GM13977 (cell line): ENCODE measurements at places on chromosomes 5 and 9.
A peak's percentile ranks its signal among the peaks of the same experiment; 100 is the strongest.

DNA sequence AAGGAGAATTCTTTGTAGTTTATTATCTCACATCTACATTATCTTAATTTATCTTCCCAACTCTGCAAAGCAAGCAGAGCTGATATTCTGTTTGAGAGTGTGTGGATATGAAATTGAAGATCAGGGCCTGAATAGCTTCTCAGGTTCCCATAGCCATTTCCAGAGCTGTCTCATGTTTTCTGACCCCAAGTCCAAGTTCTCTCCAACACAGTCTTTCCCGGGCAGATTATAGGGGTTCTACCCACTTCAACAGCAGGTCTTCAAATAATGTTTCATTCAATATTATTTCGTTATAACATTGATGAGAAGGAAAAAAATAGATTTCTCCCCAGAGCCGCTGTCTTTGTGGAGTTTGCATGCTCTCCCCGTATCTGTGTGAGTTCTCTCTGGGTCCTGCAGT lies 234.9 kb downstream of the ENC1 start:
- DNase-seq: no peak

- DNase-seq: no peak
These were observed 116.0 kb downstream of the SLC12A2 start for GRCh38 chr5:128199611-128200010.

DNA sequence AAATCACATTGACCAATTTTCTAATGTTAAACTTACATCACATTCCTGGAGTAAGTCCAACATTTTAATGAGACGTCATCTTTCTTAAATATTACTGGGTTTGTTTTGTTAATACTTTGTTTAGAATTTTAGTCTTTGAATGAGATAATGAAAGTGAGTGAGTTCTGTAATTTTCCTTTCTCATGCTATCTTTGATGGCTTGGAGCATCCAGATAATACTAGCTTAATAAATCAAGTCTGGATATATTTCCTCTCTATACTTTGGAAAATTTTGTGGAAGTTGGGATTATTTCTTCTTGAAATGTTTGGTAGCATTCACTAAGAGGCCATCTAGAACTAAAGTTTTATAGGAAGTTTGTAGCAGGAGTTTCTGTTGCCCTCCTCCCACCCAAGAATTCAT lies 90.8 kb upstream of the IL7R start:
- DNase-seq: no peak

DNA sequence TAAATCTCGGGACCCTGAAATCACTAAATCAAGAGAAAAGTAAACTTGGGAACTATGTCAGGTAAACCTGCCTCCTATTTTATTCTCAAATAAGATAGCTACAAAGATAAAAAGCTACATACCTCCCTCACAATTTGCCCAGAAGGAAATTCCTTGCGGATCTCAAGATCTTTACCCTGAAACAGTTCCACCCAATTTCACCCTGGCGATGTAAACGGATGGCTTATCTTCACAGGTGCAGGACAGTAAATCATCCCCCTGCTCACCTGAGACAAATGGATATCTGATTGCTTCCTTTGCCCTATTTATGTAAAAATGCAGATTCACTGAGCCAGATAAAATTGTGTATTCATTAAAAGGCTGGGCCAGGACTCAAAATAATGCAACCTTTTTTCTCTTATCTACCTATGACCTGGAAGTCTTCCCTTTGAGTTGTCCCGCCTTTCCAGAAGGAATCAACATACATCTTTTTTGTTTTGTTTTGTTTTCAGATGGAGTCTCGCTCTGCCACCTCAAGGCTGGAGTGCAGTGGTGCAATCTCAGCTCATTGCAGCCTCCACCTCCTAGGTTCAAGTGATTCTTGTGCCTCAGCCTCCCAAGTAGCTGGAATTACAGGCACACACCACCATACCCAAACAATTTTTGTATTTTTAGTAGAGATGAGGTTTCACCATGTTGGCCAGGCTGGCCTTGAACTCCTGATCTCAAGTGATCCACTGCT lies 13.8 kb downstream of the TMEM267 start:
- no peak for DNase-seq

DNA sequence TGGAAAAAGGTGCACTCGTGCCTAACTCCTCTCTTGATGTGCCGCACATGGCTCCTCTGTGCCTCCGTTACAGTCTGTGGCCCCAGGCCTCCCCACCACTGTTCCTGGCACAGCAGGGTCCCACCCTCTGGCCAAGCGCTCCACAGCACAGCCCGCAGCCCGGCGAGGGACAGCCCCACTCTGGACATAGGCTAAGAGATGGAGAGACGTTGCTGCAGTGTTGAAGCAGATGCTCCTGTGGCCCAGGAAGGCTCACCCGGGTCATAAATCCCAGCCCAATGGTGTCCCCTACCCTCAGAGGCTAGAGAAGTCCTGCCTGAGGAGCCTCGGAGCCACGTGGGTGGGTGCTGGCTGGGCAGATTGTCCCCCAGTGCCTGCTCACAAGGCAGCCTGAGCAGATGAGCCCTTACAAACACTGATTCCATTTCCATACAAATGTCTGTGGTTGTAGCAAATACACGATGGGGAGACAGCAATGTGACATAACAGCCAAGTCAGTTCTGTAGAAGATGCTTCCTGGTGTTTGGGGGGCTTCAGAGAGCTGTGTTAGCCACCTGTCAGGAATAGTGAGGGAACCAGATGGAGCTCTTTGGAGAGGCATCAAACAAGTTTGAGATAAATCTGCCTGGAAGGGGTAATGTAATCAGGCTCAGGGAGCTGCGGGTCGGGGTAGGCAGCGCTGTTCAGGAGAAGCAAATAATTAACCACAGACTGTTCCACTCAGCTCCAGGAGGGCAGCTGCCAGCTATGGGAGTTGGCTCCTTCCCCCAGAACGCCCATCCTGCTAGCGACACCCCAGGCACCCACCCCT lies 41.7 kb downstream of the C5orf15 start:
- DNase-seq: no peak

DNA sequence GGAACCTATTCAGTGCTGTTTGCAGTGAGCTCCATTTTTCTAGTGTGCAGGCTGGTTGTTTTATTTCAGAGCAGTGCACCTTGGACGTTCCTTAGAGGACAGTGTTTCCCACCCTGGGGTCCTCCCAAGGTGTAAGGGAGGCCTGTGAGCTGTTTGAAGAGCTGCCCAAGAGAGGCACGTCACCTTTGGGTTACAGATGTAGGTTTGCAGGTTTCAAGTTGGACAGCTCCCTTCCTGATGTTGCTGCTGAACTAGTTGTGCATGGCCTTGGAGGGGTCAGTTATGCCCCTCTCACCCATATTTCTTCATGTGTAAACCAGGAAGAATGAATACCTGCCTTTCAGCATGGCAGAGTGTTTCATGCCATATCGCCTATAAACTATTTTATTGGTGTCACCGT lies 34.7 kb upstream of the POMT1 start:
- no peak for DNase-seq

GRCh38 chr5:55998966-55999365 lies 4.2 kb upstream of the IL6ST start:
- no peak for DNase-seq

GRCh38 chr5:180334751-180335613 lies 18.2 kb downstream of the GFPT2 start:
- DNase-seq: no peak

DNA sequence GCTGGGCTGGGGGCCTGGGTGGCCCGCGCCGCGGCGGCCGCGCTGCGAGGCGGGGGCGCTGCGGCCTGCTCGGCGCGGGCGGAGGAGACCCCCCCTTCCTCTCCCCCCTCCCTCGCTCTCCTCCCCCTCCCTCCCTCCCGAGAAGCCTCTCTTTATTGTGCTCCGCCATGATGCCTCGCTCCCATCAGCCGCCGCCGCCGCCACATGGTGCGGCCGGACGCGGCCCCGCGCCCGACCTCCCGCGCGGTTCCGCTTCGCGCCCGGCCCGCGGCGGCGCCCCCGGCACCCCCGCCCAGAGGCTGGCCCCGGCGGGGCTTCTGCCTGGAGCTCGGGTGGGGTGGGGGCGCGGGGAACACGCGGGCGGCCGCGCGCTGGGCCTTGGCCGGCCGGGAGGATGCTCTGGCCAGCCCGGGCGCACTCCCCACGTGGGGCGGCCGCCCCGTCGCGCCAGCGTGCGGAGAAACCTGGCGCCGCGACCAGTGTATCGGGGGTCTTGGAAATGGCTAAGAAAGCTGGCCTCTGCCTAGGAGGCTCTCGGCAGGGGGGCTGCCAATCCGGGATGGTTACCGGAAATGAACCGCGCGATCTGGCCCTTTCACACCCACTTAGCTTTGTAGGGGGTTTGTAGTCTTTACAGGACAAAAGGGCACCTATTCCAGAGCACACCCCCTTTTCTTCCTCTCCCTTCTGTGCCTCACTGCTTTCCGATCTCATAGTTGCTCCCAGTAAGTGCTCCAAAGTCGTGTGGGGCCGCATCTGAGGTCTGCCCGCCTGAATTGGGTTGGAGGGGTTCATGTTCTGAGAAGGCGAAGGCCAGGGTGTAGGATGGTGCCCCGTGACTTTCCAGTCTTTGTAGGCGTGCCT lies 1.0 kb downstream of the SET start:
- DNase-seq: peak; percentile 90

GRCh38 chr5:56986626-56986947 lies 34.7 kb upstream of the MIER3 start:
- DNase-seq: no peak

DNA sequence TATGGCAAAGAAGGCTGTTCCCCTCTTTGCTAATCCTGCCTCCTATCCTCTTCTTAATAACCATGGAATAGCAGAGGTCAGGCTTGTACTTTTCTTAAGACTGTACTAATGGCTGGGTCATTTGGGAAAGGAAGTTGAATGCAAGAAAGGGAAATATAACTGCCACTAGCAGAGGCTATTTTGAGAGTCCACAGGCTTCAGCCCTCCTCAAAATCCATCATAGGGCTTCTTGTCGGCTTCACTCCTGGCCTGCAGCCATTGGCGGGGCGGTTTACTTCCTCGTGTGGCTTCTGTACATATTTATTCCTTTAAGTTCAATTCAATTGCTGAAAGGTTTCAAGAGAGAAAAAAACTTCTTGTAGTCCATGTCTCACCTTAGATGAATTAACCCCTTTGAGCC lies 2.8 kb upstream of the PARP8 start:
- no peak for DNase-seq

DNA sequence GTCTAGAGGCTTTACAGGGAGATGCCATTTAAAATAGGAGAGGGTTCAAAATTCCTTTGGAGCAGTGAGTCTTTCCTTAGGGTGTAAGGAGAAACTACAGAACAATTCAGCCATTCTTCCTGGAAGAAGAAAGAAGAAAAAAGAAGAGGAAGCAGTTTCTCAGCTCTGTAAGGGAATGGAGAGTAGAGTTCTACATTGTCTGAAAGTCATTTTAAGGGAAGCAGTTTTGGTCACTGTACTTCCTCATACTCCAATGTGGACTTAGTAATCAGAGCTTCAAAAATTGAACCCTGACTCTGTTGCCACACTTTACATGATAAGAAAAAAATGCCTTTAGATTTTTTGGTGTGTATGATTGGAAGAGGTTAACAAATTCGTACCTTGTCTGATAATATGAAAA lies 122.4 kb downstream of the LRRC70 start:
- no peak for DNase-seq

- no peak for DNase-seq
These were observed 590 bp downstream of the PCDHA6 start for GRCh38 chr5:140828362-140828737.

DNA sequence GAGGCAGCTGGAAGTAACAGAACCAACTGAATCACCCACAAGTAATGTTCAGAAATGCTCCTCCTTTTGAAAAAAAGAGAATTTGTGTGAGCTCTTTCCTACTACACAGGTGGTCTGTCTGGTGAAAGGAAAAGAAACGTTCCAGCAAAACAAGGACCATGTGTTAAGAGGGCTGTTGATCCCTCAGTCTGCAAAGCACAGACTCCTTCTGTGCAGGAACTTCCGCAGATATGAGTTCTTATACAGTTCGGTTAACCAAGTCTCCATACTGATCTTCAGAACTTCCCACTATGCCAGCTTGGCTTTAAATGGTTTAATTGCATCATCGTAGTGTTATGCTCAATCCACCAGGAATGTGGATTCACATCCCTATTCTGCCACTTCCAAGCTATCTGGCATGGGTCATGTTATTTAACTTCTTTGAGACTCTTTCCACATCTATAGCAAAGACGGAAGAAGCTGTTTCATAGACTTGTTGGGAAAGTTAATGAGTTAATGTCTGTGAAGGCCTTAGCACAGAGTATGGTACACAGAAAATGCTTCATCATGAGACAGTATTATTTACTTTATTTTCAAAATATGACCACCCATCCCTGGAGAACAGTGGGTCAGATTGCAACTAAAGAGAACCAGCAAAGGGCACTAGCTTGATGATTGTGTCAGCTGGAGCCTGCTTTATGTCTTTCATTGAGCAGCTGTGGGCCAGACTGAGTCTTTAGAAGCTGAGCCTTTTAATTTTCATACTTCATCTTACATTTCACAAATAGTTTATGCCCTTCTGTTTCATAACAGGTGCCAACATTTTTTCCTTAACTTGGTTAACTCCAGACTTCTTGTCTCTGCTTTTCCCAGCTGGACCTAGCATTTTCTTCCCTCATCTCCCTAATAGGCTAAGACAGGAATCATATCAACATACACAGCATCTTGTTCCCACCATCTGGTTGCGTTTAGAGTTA lies 89.9 kb downstream of the MAMDC2 start:
- DNase-seq: no peak

DNA sequence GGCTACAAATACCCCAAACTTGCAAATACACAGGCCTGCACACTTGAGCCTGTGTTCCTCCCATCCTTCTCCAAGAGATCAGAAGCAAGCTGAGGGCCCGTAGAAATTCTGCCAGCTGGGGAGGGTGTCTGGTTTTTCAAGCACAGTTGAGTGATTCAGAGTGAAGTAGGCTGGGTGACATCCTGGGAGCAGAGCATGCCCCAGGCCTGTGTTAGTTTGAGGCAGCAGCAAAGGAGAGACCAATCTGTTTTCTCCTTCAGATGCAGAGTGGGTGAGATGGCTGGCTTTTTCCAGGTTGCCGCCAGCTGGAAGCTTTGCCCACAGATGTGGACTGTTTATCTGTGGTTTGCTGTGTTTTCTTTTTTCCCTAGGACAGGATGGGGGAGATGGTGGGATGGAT lies 63.1 kb downstream of the RCL1 start:
- DNase-seq: no peak

DNA sequence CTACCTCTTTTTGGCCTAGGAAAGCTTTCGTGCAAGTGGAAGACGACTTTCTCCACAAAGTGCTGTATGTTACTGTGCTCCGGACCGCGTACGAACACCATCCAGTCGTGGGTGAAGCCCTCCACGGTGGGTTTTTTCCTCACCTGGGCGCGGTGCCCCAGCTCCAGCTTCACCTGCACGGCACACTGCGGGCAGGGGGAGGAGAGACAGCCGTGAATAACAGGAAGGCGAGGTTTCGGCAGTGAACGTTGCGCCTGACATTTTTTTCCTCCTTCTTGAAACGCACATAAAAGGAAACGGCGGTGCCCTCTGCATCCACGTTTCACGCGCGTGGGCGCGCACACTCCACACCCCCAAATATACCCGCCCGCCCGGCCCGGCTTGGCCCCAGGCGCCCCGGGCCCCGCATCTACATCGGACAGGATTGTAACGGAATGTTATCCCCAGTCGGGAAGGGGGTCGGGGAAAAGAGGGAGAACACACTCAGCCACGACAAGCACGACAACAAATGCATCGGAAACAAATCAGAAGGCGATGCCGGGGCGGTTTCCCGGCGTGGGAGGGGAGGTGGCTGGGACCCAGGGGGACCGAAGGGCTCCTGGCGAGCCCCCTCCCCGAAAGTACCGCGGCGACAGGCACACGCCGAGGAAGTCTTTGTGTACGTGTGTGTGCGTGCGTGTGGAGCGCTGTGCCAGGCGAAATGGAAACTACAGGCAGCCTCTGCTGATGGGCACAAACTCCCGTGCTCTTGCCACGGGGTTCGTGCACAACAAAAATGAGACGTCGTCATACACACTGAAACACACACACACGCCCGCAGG lies 1.4 kb downstream of the MLLT3 start:
- peak; percentile 39 for DNase-seq

- peak; percentile 63 for DNase-seq
These were observed 66.4 kb downstream of the RETREG1 start for GRCh38 chr5:16550316-16550952.
